WERI-Rb-1 (cell line): ENCODE measurements at places on chromosomes 13 and 19.

DNA sequence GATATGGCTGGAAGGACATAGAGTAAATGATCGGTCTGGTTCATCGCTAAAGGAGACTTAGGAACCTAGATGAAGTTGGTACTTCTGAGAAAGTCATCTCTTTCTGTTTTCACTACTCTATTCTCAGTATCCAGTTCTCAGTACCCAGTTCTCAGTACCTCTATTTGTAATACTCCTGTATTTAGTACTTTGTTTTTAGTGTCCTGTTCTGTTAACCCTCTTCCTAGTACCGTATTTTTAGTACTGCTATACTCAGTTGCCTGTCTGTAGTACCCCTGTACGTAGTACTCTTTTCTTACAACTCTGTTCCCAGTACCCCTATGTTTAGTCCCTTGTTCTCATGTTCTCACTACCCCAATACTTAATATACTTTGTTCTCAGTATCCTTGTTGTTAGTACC is 1.2 kb downstream of the RFXAP start:
- no peak for DNase-seq

DNA sequence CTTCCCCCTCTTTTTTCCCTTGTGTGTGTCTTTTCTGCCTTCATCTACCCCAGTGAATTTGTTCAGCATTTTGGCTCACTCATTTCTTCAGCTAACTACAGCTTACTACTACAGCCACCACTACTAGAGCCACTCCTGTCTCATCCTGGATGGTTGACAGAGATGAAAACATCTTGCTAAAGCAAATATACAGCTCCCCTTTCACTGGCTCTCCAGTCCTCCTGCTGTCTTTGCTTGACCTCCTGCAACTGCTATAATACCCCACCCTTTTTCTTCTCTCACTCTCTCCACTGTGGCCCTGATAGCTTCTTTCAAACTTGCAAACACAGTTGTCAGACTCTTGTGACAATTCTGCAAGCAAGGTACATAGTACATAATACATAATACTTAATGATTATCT is 523.6 kb downstream of the DCT start:
- DNase-seq: no peak

DNA sequence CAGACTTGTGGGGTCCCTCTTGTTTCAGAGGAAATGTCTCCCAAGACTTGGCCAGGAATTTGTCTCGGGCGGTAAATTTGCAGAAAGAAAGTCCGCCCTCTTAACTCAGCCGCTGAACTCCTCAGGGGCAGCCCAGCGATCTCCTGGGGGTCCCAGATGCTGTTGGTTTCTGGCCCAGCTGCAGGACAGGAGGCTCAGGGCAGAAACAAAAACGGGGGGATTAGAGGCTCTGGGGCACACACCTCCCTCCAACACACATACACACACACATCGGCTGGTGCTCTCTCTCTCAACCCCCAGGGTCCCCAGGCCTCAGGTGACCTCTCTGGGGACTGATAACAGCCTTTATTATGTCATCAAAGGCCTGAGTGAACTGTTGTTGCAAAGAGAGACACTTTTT is 7.1 kb downstream of the ARHGEF18 start:
- DNase-seq: no peak

DNA sequence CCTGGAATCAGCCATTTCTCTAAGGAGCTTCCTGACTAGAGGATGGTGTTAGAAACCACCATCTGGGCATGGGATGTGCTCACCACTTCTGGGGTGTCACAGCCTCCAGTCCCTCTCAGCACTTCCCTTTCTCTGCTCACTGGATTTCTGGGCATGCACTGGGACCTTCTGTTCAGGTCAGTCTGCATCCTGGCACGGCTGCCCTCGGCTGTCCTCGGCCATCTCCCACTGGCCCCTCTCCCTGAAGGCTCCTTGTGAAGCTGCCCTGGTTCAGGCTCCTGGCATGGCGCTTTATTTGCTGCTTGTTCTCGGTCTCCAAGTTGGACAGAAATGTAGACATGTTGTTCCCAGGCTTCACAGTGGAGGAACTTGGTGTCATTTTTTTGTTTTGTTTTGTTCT is 60.0 kb downstream of the TEX29 start:
- no peak for DNase-seq

DNA sequence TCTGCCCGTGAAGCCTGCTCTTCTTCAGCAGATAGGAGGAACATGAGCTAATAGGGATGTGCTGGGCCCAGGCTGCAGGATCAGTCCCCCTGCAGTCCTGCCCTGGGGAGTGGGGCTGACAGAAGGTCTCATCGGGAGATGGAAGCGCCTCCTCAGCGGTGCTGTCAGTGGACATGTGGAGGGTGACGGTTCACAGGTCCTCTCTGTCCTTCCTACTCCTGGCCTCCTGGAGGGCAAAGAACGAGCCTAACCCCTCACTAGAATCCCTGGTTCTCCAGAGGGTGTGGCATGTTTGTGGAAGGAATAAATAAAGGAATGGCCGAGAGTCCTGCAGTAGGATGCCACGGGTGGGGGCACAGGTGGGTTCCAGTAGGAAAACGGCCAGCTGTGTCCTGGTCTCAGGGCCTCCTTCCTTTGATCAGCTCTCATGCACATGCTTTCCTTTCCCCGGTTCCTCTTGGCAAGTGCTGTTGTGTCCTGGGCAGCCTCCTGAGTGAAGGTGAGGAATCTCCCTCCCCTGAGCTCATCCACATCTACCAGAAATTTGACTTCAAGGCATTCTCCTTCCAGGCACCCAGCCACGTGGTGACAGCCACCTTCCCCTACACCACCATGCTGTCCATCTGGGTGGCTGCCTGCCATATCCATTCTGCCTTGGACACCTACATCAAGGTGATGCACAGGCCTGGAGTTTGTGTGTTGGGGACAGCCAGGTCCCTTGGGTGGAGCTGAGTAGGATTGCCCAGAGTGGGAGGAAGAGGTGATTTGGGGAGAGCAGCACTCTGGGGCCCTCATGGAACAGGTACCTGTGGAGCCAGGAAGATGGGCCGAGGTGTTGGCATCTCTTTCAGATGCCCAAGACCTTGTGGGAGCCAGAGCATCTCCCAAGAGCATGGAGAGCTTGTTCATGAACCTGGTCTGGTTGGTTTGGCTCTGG is 28.6 kb upstream of the ZNF492 start:
- no peak for DNase-seq

GRCh38 chr13:92833071-92833470 is 393.5 kb upstream of the GPC6 start:
- no peak for DNase-seq

GRCh38 chr19:55672418-55672817 is 2.6 kb upstream of the EPN1 start:
- DNase-seq: no peak

GRCh38 chr13:113116871-113117271 is 5.7 kb upstream of the F10 start:
- DNase-seq: peak; percentile 6

GRCh38 chr19:2494084-2494446 is 18.1 kb downstream of the GADD45B start:
- no peak for DNase-seq

GRCh38 chr13:73940098-73940497 is 194.1 kb downstream of the KLF12 start:
- DNase-seq: no peak

DNA sequence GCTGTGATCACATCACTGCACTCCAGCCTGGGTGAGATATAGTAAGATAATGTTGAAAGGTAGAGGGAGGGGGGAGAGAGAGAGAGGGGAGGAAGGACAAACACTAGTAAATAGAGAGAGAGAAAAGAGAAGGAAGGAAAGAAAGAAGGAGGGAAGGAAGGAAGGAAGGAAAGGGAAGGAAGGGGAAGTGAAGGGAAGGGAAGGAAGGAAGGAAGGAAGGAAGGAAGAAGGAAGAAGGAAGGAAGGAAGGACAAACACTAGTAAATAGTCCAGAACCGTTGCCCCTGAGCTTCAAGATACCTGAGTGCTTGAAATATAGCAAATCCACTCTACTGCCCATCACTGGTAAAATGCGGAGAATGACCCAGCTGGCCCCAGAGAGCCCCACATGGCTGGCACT is 156.5 kb upstream of the ZNF507 start:
- DNase-seq: no peak

GRCh38 chr19:5403968-5404640 is 51.1 kb upstream of the ZNRF4 start:
- DNase-seq: no peak

- no peak for DNase-seq
Observed at GRCh38 chr19:29233591-29233990, 20.6 kb upstream of the UQCRFS1 start.

GRCh38 chr13:71580614-71581013 is 286.4 kb downstream of the DACH1 start:
- DNase-seq: no peak
